Thoracic aorta (tissue), 2 donors: ENCODE measurements at places on chromosomes 12 and 14.
A peak's percentile ranks its signal among the peaks of the same experiment; 100 is the strongest.

GRCh38 chr12:1608713-1609119 lies 14.3 kb upstream of the FBXL14 start:
- H3K4me1 ChIP-seq = peaks cover 16% of the 10 kb centered on the region
- H3K27ac ChIP-seq = no peak overlapping the region
- H3K27me3 ChIP-seq = no peaks in the 10 kb centered on the region
- DNase-seq = no peak
- H3K4me3 ChIP-seq = no peak overlapping the region
- H3K36me3 ChIP-seq = no peaks in the 10 kb centered on the region

DNA sequence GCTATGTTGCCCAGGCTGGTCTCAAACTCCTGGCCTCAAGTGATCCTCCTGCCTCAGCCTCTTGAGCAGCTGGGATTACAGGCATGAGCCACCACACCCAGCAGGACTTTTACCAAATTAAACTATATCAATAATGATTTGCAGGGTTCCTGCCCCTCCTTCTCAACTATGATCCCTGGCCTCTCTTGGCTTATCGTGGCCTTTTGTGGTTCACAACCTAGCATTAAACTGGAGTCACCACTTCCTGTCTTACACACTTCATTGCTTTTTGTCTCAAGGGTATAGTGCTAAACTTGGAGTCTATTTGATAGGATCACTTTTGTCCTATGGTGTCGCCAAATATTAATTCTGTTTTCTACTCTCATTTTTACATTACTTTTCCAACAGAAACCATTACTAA lies 64.5 kb downstream of the SEC23A start:
- DNase-seq = no peak
- H3K4me1 ChIP-seq = no peaks in the 10 kb centered on the region
- no peak overlapping the region for H3K4me3 ChIP-seq
- no peaks in the 10 kb centered on the region for H3K27me3 ChIP-seq
- H3K36me3 ChIP-seq = peaks cover 29% of the 10 kb centered on the region

DNA sequence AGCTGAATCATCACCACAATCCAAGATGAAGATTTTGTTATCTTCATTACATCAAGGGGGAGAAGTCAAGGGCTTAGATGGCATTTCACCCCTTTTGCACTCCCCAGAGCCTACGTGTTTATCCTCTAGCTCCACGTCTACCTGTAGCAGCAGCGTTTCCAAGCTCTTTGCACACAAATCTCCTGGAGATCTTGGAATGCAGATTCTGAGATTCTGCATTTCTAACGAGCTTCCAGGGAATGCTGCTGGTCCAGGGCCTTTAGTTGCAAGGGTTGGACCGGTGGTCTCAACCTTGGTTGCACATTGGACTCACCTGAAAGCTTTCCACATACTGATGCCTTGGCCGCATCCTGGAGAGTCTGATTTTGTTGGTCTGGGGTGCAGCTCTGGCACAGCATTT lies 49.5 kb upstream of the STON2 start:
- H3K4me1 ChIP-seq = peaks cover 2% of the 10 kb centered on the region
- no peaks in the 10 kb centered on the region for H3K27me3 ChIP-seq
- no peak overlapping the region for H3K27ac ChIP-seq
- no peaks in the 10 kb centered on the region for H3K36me3 ChIP-seq

DNA sequence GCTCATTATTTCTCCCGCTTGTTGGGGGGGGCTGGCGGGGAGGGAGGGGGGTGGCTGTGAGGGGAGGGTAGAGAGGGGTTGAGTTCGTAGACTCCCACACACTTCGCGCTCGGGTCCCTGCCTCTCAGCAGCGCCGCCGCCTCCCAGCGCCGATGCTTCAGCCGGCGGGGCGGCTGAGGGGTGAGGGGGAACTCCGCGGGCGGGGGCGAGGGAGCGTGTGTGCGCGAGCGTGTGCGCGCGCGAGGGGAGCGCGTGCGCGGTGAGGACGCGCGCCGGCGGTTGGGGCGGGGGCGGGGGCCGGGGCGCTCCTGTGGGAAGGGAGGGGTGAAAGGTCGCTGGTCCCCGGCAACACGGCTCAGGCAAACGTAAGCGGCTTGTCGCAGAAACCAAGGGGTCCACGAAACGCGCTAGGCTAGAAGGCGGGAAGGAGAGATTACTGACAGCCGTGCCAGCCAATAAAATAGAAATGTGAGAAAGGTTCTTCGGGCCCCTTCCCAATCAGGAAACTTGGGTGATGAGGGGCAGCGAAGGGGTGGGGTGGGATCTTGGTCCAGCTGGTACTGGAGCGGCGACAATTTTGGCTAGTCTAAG lies 343 bp upstream of the NOVA1 start:
- peak overlapping the region; percentile 91 for H3K4me3 ChIP-seq
- peak overlapping the region; percentile 88 for H3K27ac ChIP-seq
- peak; percentile 25 for DNase-seq

DNA sequence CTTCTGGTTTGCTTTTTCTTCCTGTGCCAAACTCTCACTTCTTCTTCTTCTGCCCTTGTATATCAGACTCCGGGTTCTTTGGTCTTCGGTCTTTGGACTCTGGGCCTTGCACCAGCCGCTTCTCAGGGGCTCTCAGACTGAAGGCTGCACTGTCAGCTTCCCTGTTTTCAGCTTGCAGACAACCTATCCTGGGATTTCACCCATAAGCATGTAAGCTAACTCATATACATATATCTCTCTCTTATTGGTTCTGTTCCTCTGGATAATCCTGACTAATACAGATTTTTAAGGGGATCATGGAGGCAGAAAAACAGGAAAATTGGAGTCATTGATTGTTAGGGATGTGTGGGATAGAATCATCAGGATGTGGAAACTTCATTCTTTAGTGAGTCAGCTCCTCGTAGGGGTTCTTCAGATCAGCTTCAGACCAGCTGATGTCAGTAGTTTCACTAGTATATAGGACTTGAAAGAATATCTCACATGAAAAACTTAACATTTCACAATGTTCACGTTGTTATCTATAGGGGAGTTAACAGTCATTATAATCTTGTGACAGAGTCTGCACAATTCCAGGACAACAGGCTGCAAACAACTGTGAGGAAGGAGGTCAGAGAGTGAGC lies 102.9 kb downstream of the RASSF9 start:
- DNase-seq = no peak
- no peaks in the 10 kb centered on the region for H3K27me3 ChIP-seq
- no peaks in the 10 kb centered on the region for H3K36me3 ChIP-seq
- no peaks in the 10 kb centered on the region for H3K4me1 ChIP-seq
- H3K4me3 ChIP-seq = no peak overlapping the region

DNA sequence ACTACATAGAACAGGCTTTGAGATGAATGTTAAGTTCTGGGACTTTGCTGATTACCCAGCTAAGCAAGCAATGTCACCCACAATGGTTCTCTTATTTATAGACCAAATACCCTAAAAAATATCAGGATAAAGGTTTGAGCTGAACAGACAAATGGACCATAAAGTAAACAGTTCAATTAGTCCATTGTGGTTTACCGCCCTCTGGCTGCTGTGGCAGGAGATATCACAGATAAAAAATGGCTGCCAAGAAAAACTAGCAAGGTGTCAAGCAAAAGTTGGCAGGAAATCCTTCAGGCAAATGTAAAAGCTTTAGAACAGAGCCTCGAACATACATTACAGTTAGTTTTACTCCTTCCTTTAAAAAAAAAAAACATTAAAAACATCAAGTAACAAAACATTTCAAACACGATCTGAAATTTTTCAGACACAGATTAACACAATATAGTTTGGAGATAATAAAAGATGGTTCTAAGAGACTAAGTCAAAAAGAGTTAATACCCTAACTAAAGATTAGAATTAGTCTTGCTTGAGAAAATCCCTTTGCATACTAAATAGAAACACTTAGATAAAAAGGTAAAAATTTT lies 41.3 kb downstream of the MED13L start:
- no peaks in the 10 kb centered on the region for H3K36me3 ChIP-seq
- H3K4me1 ChIP-seq = peaks cover 23% of the 10 kb centered on the region
- no peak overlapping the region for H3K4me3 ChIP-seq
- DNase-seq = no peak
- H3K27ac ChIP-seq = no peak overlapping the region

DNA sequence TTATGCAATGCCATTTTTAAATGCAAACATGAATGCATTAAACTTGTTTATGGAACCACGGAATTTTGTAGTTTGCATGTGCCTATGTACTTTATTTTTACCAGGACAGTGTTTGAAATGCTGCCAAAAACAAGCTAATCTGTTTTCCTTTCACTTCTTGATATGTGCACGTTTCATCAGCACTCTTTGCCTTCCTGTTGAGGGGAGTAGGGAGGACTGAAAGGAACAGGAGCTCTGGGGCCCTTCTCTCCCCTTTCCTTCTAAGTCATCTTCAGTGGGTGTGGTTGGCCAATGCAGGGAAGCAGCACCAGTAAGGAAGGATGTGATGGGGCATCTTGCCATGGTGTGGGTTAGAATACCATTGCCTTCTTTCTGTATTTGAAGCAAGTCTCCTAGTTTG lies 12.1 kb upstream of the PPP4R4 start:
- no peak overlapping the region for H3K27ac ChIP-seq
- no peaks in the 10 kb centered on the region for H3K4me1 ChIP-seq
- H3K27me3 ChIP-seq = no peaks in the 10 kb centered on the region
- no peaks in the 10 kb centered on the region for H3K36me3 ChIP-seq
